ENCODE measurements at places on chromosomes 5 and 9.

GRCh38 chr5:122999947-123000563, 36.5 kb downstream of the PPIC start:
- no peak for DNase-seq

GRCh38 chr9:137383081-137383783, 39.7 kb downstream of the EXD3 start:
- peak; percentile 73 for DNase-seq

DNA sequence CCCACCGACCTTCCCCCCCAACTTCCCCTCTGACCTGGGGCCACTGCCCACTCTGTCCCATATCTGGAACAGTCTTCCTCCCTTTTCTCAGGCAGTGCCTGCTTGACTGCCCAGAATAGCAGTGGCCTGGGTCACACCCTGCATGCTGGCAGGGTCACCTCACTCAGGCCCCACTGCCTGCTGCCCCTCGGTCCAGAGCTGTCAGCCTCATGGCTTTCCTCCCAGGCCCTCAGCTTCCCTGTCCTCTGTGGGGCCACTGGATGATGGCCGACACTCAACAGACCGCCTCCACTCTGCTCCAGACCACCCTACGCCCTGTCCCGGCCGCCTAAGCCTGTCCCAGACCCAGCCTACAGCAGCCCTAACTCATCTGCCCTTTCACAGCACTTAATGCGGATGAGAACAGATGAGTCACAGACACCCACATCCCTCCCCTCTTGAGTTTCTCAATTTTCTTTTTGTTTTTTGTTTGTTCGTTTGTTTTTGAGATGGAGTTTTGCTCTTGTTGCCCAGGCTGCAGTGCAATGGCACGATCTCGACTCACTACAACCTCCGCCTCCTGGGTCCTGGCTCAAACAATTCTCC, 5.9 kb downstream of the PNPLA7 start:
- DNase-seq: no peak

GRCh38 chr5:174501461-174502069, 222.8 kb upstream of the MSX2 start:
- DNase-seq: no peak

DNA sequence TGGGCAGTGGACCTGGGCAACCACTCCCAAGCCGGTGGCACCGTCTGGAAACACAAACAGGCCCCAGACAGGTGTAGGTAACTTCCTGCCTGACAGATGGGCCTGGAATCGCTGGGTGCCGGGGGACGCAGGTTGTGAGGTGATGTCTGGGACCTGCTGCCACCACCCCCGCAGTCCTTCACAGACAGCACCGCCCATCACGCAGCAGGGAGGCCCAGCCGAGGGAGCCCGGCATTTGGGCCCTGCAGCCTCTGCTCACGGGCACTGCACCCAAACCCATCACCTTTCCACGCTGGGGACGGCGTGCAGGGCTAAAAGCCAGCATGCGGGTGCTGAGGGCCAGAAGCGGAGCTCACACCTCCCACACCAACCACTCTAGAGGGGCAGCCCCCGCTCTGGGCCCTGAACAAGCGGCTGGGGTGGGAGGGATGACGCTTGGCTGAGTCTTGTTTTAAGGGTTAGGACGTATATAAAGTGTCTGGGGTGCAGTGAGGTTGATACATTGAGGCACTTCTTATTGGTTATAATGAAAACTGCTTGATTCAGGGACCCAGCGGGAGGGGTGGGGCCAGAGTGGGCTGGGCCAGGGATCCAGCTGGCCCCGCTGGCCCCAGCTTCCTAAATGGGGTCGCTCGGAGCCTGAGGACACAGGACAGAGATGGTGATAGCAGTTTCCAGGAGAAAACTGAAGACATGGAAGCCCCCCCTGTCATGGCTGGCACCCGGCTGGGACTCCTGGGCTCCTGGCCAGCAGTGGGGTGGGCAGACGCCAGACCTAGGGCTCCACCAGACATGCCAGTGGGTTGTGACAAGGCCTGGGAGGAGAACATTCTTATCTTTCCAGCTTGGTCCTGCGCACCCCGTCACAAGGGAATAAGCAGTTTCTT, 11.3 kb downstream of the MYMK start:
- no peak for DNase-seq

GRCh38 chr9:122498883-122499288, 11.7 kb upstream of the OR1J2 start:
- DNase-seq: no peak
